ENCODE measurements at places on chromosomes 5 and 9.

GRCh38 chr5:78720227-78720985 lies 71.8 kb upstream of the LHFPL2 start:
- DNase-seq = no peak

- DNase-seq = no peak
Observed at GRCh38 chr9:87894998-87895625, 12.4 kb downstream of the SPATA31E1 start.

DNA sequence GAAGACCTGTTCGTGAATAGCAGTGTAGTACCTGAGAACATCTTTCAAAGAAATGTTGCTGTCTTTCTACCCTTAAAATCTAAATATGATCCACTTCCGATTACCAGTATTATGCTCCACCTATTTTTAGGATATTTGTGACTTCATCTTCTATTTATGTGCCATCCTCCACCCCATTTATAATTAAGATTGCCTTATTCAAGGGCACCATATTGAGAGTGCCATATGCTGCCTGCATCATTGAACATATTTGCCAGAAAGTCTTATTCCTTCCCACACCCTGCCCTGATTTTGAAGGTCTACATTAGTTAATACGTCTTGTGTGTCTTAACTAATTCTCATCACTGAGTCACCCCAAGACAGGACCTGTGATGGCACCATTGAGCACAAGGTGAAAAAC lies 1076.7 kb downstream of the CDH12 start:
- no peak for DNase-seq

GRCh38 chr5:171644536-171644935 lies 141.1 kb upstream of the SMIM23 start:
- DNase-seq = no peak

Data from esophagus squamous epithelium (tissue), 5 donors.